ENCODE measurements at places on chromosomes 6 and 20.

GRCh38 chr20:17735206-17735804 lies 35.5 kb downstream of the BANF2 start:
- DNase-seq: no peak

DNA sequence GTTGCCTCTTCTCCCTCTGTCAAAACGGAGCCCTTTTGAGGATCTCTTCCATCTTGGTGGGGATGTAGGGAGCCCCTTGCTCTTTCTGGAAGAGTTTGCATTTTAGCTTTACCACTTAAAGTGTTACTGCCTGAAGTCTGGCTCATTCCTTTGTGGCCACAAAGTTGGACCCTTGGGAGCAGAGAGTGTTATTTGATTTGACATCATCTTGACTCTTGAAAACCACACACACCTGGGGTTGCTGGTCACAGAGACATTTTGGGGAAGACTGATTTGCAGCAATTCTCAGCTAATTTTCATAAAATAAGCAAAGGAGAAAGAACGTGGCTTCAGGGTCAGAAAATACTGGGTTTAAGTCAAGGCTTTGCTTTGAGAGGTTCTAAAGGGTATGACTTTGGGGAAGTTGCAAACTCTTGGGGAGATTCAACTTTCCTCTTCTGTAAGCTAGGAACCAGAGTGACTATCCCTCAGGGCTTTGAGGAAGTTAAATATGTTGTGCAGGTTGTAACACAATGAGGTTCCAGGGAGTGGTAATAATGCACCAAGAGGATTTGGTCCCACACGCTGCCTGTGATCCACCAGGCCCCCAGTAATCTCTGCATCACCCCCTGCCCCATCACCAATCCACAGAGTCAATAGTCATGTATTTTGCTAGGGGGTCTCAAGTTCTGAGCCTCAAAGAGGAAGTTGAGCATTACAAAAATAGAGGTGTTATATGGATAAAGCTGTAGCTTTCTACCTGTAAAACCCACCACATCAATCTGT lies 141.6 kb upstream of the SLC24A3 start:
- no peak for DNase-seq

DNA sequence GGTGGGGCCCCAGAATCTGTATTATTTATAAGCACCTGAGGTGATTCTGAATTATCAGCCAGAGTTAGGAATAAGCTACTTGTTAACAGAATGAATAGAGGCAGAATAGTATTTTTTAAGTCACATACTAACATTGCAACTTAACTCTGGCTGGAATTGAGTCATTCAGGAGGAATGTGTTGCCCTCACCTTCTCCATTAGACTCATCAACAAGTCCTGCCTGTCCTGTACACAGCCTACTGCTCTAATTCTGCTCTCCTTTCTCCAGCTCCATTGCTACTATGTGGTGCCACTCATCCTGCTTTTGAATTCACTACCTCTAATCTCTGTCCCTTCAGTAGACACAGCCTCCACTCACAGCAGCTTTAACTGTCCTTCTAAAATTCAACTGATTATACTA lies 669.4 kb downstream of the DHX35 start:
- no peak for DNase-seq

- DNase-seq: no peak
Measured at GRCh38 chr6:128532827-128533226, 12.4 kb upstream of the PTPRK start.

Data from fibroblast of skin of left biceps (primary cell).